Liver (tissue), 10 donors: ENCODE measurements at places on chromosomes 4 and X. TPM values are rescaled to one million over a fixed set of nuclear protein-coding genes. Genes with fewer than 3 reads are reported as not detected.

DNA sequence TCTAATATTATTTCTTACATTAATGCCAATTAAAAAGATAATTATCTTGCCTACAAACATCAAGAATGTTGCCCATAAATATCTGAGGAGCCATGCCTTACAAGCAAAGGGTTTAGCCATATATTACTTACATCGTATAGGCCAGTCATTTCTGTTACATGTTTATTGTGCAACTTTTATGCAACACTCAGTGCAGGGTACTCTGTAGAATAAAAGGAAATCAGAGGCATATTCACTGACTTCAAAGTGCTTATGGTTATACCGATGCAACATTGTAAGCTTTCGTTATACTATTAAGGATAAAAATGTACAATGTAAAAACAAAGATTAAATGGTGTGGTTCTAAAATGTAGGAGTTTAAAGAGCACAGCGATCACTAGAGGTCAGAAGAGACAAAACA lies 315.9 kb downstream of the PCDH10 start:
- DNase-seq, result no peak

GRCh38 chr4:176896211-176896610 lies 103.5 kb upstream of the VEGFC start:
- DNase-seq, result no peak

DNA sequence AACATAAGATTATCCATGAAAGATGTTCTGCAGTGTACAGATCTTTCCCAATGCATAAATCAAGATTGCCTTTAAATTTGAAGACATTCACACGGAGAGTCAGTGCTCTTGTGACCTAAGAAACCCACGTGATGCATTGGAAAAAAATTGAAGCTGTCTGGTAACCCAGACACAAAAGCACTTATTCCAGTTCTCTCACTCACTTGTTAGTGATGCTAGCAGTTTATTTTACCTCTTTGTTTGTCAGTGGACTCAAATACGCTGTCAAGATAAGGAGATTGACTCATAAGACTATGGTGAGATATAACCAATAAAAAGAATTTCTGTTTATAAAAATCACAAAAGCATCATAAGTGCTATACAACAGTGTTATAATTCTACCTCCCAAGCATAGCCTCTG lies 245.8 kb upstream of the SMIM31 start:
- DNase-seq, result no peak

Gene SUPT20HL1
- total RNA-seq, result not detected

Gene GAGE1
- total RNA-seq, result not detected

Gene XAGE2
- not detected for total RNA-seq

DNA sequence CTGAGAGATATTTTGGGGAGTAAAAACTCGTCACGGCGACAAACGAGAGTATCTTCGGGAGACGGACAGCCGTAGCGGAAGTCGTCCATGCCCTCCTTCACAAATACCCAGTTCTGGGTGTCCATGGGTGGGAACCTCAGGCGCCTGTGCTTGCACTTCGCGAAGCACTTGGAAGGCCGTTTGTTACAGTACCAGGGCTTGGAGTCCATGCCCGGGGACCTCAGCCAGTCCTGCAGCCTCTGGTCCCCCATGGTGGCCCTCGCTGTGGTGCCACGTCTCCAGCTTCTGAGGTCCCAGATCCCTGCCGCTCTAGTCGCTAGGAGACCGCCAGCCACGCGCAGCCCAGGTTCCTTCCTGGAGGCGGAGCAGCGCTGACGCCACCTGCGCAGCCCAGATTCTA lies at the start of gene FAM47A:
Gene FAM47A, minus strand, starts transcription at position 287 of the 400 bp plus-strand sequence. Its CDS starts 36 bp downstream, at position 251.
- no peak for DNase-seq
